ENCODE measurements at places on chromosomes 13 and 19.

GRCh38 chr13:51542346-51543242, 41.7 kb upstream of the WDFY2 start:
- no peak for DNase-seq

- DNase-seq: no peak
Measured at GRCh38 chr19:12794196-12794941, 3.1 kb downstream of the JUNB start.

DNA sequence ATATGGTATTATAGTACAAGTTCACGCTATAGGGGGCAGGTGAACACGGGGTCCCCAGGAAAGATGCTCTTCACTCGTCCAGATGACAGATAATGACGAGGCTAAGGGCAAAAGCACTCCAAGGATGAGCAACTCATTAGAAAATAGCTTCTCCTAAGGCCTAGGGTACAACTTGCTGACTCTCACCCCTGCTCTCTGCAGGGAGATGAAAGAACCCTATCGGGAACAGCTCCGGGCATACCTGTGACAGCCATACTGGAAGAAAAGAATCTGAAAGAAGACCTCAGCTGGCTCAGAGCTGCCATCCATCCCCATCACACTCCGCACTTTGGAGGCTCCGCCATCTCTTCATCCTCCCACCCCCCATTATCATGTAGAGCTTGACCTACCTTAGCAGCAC, 17.5 kb upstream of the HSPH1 start:
- no peak for DNase-seq

GRCh38 chr13:53885997-53886396, 857.4 kb downstream of the OLFM4 start:
- DNase-seq: no peak
